ENCODE measurements at places on chromosomes 4 and X. TPM values are rescaled to one million over a fixed set of nuclear protein-coding genes. Genes with fewer than 3 reads are reported as not detected.

Gene TGIF2LX
- total RNA-seq: not detected

Gene PSAPL1
- not detected for total RNA-seq

Gene TCEAL6
- not detected for total RNA-seq

Gene SORCS2
- total RNA-seq: 1.3 TPM

Gene MAGED4
- 82.9 TPM for total RNA-seq
